ENCODE measurements at places on chromosomes 5 and 9. TPM values are rescaled to one million over a fixed set of nuclear protein-coding genes. Genes with fewer than 3 reads are reported as not detected.

ASPN gene
- not detected for total RNA-seq

GABBR2 gene
- total RNA-seq: 0.94 TPM

TMEM252 gene
- not detected for total RNA-seq

RUSC2 gene
- total RNA-seq: 5.8 TPM

KCNN2 gene
- total RNA-seq: 21.7 TPM

KIF12 gene
- total RNA-seq: 3.3 TPM

GRM6 gene
- total RNA-seq: not detected

ADAMTSL2 gene
- total RNA-seq: 0.61 TPM

PRKACG gene
- total RNA-seq: not detected

SPINK6 gene
- not detected for total RNA-seq

CDH18 gene
- 0.61 TPM for total RNA-seq

OSMR gene
- 1.5 TPM for total RNA-seq

GPR150 gene
- total RNA-seq: not detected

SLC25A51 gene
- total RNA-seq: 12.4 TPM

GABRA1 gene
- total RNA-seq: not detected

KCTD16 gene
- 0.11 TPM for total RNA-seq

SAXO1 gene
- 0.09 TPM for total RNA-seq

- no peak for DNase-seq
Measured at GRCh38 chr5:39447968-39448367, 23.2 kb upstream of the DAB2 start.

DNA sequence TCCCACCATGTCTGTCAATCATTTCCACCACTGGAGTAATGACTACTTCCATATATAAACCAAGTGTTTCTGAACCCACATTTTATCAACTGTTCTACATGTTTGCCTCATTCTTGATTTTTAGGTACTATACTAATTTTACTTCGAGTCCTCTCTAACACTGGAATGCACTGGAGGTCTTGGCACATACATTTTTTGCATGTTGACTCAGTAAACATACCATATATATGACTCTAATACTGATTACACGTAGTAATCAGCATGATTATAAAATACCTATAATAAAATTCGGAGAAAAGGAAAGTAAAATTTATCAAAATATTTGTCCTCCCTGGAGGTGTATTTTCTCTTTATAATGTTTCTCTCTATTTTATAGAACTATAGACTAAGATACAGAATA, 621.7 kb upstream of the NUDT12 start:
- DNase-seq: no peak

DNA sequence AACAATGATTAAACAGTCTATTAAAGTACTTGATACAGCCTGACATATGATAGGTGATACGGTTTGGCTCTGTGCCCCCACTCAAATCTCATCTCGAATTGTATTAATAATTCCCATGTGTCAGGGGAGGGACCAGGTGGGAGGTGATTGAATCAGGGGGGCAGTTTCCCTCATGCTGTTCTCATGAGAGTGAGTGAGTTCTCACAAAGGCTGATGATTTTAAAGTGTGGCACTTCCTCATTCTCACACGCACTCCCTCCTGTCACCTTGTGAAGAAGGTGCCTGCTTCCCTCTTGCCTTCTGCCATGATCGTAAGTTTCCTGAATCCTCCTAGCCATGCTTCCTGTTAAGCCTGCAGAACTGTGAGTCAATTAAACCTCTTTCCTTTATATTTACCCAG, 40.1 kb upstream of the TARS1 start:
- DNase-seq: no peak

GRCh38 chr9:106481013-106481609, 381.9 kb upstream of the ZNF462 start:
- no peak for DNase-seq

DNA sequence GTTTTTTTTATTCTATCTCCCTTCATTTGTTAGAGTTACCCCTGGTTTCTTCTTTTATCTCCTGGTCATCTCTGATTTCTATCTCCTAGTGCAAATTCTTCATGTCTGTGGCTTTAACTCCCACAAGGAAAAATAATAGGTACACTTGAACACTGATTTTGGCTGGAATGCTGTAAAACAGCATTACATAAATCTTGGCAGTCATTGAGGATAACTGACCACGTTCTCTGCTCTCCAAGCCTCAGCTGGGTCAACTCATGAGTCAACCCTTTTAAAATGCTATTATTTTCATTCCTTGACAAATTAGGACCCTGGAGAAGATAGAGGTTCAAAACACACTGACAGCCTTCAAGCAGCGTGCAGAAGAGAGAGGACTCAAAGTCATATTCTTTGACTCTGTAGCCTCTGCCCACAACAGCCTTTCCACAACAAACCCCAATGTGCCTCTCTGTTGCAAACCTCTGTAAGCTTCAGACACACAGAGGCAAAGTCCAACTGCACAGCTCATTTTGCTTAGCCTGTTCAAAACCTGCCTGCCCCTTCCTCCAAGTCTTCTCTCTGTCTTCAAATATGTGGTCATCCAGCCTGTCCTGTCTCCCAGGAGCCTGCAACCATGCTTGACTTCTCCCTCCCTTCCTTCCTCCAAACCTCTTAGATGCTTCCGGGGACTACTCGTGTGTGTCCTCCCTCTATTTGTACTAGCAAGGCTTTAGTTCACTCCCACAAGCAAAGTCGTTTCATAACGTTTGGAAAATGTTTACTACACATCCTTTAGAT, 398.4 kb downstream of the MED10 start:
- no peak for DNase-seq

DNA sequence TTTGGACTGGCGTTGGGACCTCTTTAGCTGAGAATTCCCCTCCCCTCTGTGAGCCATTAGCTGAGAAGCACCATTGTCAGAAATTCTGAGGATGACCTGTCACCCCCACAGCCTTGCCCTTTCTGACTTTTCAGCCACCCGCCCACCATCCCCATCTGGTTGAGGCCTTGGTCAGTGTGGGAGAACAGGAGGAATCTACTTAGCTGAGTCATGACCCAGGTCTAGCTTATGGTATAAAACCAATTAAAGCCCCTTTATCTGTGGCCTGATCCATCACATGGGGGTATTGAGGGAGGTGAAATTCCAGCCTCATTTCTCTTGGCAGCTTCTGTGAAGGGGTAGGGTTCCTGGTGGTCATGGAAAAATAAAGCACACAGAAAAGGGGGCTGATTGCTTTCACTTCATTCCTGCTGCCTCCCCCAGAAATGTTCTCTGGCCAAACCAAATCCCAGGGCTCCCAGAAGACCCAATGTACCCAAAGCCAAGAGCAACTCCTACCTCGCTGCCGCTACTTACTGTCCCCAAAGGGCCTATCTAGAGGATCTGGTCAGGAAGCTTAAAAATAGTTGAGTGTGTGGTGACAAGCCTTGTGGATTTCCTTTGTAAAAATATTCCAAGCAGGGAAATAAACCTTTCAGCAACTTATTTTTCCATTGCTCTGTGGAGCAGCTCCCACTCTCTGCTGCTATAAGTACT, 174.8 kb upstream of the TNC start:
- no peak for DNase-seq

GRCh38 chr5:80409367-80409966, 1.6 kb downstream of the ZFYVE16 start:
- no peak for DNase-seq

DNA sequence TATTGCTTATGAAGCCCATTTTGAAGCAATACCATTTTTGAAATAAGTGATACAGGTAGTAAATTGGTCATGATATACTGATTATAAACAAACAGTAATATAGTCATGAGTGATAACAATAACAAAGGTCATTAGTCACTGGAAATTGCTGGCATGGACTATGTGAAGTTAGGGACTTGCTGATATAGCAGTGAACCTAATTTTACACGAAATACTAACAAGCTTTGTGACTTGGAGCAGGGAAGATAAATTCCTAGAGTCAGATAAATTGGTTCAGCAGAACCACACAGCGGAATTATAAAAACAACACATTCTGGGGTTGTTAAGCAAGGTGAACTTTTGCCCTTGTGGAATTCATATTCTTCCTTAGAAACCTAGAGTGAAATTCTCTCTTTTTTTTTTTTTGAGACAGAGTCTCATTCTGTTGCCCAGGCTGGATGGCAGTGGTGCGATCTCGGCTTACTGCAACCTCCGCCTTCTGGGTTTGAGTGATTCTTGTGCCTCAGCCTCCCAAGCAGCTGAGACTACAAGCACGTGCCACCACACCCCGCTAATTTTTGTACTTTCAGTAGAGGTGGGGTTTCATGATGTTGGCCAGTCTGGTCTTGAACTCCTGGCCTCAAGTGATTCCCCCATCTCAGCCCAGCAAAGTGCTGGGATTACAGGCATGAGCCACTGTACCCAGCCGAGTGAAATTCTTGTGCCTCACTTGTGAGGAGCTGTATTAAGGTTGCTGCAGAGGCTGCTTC, 6.0 kb downstream of the UGCG start:
- no peak for DNase-seq

DNA sequence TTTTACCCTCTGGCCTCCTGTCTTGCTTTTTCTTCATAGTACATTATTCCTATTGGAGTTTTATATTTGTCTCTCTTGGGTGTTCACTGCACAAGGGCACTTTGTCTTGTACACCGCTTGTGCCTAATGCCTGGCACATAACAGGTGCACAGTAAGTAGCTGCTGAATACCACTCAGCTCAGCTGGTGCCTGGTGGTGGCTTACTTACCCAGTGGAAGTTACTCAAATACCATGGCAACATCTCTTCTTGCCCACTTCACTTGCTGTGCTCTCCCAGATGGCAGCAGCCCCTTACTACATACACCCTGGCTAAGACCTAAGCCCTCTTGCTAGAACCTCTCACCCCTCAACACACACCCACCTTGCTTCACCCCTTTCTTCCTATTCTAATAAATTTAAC, 11.3 kb upstream of the SKP1 start:
- DNase-seq: no peak

DNA sequence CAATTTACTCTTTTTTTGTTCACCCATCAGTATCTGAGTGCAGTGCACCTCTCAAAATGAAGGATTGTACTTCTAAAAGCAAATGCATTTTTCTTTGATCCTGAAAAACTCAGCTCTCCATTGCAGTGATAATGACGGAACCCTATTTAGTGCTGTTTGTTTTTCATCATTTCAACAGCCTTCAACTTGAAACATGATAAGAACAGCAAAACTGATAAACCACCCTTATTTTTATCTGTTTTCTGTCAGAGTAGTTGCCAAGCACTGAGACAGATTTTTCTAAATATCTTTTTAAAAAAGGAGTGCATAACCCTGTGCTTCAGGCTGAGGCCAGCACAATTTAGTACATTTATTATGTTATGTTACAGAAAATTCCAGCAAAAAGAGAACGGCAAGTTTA, 549.8 kb upstream of the DMAC1 start:
- DNase-seq: no peak

DNA sequence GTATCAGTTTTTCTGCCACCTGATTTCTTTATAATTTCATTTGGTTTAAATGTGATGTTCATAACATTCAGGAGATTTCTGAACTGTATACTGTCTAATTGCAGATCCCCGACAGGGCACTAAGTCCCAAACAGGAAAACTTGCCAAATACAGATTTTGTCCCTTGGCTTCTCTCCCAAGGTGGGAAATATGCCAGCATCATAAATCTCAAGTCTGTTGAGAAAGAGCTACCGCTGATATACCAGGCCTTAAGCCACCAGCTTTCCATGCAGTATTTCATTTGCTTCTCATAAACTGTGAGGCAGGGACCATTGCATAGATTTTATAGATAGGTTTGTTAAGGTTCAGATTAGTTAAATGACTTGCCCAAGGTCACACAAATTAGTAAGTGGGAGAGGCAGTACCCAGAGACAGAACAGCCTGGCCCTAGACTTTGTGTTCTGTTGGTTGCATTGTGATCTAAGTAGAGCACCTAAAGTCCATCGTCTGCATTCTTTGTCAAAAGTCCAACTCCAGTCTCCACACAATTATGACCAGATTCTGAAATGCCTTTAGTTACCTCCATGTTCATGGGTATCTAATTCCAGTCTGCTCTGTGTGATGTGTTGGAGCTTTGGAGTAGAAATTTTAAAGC, 16.2 kb downstream of the GPR21 start:
- no peak for DNase-seq

DNA sequence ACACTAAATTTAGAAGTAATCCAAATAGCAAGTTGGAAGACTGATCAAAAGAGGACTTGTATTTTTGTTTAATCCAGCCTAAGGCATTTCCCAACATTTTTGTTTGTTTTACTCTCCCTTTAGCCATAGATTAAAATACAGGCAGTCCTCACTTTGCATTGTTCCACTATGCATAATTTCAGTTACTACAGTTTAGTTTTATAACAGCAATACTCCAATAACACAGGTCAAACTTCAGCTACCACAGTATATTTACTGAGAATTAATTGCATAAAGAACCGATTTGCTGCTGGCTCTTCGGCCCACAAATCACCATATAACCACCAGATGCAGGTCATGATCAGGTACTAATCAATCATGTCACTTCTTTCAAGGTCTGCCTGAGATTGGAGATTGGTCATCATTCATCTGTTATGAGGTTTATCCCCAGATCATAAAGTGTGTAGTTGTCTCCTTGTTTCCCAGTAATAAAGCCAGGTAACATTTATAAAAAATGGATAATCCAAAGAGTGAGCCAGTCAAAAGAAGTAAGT, 12.1 kb downstream of the FTMT start:
- DNase-seq: no peak

GRCh38 chr9:137228506-137228967, 1.2 kb downstream of the RNF224 start:
- DNase-seq: no peak

GRCh38 chr5:88251048-88251711, 17.5 kb downstream of the TMEM161B start:
- DNase-seq: no peak

- DNase-seq: peak; percentile 62
Measured at GRCh38 chr9:123072407-123072995, 39.0 kb downstream of the GPR21 start.

GRCh38 chr9:128026255-128026772, 40.8 kb downstream of the NAIF1 start:
- no peak for DNase-seq

- DNase-seq: no peak
Measured at GRCh38 chr9:75918154-75918553, 27.7 kb downstream of the PCSK5 start.

GRCh38 chr9:108536836-108537601, 318.8 kb downstream of the ACTL7B start:
- no peak for DNase-seq

- DNase-seq: no peak
Measured at GRCh38 chr5:81552852-81553566, 159.1 kb upstream of the ACOT12 start.

Measured in H9 (cell line).